ENCODE measurements at places on chromosomes 12 and 14.

GRCh38 chr12:104958001-104958804 lies at the start of gene SLC41A2:
TSS of gene SLC41A2 (minus strand) at chr12:104958290. CDS start at chr12:104928527, 29,763 bp downstream.
- DNase-seq: peak; percentile 67

GRCh38 chr12:57803319-57803893 lies 15.1 kb downstream of the AVIL start:
- no peak for DNase-seq

DNA sequence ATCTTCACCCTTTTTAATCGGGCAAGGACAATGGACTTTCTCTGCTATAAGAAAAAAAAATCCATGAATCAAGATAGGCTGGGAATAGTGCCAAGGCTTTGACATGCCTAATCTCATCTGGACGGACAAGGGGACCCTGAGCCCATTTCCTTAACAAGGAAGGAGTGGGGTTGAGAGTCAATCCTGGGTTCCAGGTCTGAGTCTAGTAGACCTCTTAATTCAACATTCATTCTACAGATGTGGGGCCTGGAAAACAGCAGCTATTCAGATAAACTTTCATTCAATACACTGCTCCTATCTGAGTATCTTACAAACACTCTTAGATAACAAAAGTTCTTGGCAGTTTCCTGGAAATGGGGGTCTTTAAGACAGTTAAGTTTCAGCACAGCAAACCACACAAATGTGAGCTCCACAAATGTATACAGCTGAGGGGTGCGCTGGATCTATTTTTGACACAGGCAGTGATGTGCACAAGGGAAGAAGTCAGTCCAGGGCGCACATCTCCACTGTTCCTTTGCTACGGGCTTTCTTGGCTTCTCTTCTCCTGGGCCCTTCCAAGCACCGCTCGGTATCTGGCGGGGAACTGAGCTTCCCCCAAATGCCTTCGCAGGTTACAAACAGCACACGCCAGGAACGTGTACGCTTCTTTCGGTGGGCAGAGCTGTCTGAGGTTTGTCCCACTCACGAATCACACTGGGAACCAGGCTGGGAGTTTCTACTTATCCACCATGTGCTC lies 82.2 kb upstream of the GPR68 start:
- no peak for DNase-seq

DNA sequence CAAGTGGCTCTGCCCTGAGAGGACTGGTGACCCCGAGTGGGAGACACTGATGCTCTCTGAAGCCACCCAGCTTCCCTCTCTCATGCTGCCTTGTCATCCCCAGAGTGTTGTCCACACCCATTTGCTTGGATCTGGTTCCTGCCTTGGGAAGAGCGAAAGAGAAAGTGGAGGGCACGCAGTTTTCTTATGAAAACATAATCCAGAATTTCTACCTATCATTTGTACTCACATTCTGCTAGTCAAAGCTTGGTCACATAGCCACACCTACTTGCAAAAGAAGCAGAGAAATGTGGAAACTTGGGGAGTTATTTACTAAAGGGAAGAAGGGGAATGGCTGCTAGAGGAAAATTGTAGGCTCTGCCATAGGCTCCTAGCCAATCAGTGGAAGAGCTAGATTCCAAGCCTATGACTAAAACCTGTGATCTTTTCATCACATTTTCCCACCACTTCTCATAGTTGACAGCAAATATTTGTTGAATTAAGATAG lies 326.3 kb downstream of the ZFP36L1 start:
- no peak for DNase-seq

- DNase-seq: no peak
Measured at GRCh38 chr12:51897181-51897580, 9.3 kb downstream of the ANKRD33 start.

DNA sequence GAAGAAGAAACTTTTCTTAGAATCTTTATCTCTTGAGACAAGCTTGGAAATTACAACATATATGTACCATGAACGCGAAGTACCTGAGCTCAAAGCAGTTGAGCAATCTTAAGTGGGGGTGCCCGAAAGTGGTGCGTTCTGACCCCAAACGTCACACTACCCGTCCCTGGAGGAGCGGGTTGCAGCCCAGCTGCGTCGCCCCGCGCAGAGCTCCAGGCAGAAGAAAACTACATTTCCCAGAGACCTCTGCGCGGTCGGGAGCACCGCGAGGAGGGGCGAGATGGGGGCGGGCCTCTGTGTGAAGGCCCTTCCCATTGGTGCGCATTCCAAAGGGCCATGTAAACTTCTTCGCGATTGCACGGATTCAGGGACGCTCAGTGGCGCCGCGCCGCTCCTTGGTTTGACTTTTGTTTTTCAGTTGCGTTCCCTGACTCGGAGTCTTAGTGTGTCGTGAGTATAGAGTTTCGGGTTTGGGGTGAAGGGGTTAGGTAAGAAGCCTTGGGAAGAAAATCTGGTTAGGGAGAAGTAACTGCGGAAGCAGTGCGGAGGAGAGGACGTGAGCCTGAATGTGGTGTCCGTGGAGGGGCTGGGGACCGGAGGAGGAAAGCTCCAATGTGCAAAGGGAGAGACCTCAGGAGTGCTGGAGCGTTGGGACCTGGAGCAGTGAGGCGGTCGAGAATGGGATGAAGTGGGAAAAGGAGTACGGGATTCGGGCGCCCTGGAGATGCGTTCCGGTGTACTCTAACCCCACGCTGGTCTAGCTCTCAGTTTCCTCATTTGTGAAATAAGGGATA lies at the start of gene CCDC77:
TSS of gene CCDC77 (plus strand) at position 410 of the 794 bp plus-strand sequence. CDS start 7,740 bp downstream, outside the sequence.
- DNase-seq: peak; percentile 89

DNA sequence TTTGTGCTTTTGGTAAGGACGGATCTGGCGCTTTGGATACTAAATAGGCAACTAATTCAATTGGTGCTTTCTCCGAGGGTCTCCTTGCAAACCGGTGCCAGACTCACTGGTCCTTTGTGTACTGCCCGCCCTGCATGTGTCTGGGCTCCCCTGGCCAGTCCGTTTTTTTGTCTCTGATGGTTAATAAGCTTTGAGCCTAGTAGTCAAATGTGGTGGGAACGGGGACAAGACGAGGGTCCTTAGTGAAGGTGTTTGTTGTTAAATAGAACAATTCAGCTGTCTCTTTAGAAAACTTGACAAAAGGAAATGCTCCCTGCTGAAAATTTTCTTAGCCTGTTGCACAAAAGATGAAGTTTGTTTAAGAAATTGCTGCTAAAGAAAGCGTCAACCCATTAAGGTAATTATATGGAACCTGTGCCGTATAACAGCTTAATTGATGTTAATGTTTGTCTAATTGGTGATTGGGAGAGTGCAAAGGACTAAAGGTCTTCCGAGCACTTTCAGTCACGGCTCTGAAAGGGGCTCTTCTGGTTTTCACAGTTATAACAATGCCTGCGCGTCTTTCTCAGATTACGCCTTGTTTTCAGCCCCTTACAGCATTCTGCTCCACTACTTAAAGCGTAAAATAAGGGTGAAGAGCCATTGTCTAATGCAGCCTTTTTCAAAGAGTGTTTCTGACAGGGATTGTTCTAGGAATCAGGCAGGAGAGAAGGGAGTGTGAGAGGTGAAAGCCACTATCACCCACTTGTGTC lies 537.4 kb downstream of the PRKD1 start:
- no peak for DNase-seq

GRCh38 chr12:116577154-116577561 lies 18.0 kb downstream of the MAP1LC3B2 start:
- DNase-seq: no peak

DNA sequence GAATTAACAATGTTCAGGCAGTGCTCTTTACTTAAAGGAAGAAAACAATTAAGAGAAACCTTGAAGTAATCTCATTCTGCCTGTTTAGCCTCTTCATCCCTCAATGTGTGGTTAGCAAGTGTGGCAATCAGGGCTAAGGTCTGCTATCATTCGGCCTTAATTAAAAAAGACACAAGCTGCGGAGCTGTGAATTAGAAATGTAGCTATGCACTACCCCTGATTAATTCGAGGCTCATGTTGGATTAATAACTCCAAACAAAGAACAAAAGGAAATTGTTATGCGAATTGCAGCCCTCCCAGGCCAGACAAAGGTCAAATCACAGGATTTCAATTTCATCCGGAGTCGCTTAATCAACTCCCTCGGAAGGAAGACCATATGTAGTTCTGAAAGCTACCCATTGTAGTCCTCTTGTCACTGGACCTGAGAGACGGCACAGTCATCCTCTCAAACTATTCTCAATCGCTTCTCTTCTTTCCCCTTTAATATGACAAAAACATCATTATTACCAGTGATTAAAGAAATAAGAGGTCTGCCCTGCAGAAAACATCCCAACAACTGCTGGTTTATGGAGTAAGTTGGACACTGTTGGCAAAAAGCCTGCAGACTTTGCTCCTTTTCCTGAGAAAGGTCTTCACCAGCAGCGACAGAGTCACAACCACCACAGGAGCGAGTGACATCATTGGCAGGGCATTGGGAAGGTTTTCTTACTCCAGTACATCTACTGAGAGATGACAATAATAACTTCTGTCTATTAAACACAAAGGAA lies 71.1 kb upstream of the SOX5 start:
- DNase-seq: no peak

DNA sequence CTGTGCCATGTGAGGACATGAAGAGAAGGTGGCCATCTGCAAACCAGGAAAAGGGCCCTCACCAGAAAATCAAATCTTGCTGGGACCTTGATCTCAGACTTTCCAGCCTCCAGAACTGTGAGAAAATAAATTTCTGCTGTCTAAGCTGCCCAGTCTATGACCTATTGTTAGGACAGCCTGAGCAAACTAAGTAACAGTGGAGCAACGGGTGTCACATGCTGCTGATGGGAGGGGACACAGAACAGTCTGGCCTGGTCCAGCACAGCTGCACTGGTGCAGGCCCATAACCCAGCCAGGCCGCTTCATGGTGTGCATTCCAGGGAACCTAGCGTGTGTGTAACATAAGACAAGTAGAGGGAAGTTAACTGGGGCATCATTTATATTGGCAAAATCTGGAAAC lies 42.1 kb downstream of the GRIP1 start:
- DNase-seq: no peak

- no peak for DNase-seq
Measured at GRCh38 chr12:112184056-112184887, 58.9 kb downstream of the TRAFD1 start.
